GM18507 (cell line): ENCODE measurements at places on chromosomes 2 and 18.
A peak's percentile ranks its signal among the peaks of the same experiment; 100 is the strongest.

GRCh38 chr18:79380816-79381806, 14.6 kb upstream of the NFATC1 start:
- no peak for DNase-seq

DNA sequence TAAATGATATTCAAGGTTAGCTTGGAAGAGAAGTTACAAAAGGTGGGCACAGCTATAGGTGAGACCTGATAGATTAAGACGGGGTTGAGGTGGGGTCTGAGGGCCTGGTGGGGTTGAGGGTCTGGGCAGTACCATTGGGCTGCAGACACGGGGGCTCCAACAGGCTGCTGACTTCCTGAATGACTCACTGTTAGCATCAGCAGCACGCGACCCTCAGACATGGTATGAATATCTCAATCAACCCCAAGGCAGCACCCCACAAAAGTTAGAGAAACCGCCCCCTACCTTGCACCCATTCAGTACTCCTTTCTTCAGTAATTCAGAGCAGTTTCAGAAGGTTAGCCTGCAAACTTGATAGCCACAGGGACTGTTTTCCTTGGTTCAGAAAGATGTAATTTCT, 10.8 kb upstream of the NCK2 start:
- DNase-seq, result no peak

- DNase-seq, result no peak
These were observed 33.7 kb downstream of the ABI2 start for GRCh38 chr2:203361922-203362321.

DNA sequence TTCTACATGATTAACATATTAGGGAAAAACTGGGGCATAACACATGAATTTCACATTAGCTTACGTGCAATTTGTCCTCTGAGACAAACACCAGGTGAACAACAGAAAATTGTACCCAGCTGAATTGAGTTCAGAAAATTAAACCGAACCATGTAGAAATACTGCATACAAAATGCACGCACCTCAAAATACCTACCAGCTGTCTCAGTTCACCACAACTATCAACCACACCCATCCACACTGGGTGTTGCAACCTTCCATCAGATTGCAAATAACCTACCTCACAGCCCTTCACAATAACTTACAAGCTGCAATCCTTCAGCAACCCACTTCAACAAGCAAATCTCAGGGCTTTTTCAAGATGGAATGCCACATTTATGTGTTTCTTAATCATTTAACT, 55.9 kb downstream of the UNC50 start:
- DNase-seq, result no peak

DNA sequence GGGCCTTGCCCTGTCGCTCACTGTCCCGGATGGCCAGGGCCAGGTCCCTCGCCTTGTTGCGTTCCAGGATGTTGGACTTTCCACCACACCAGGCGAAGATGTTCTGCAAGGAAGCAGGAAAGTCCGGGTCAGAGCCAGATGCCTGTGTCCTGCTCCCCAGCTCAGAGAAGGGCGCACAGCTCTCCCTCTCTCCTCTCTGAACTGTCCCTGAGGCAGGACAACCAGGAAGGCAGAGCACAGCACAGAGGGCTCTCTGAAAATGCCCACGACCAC, 11.0 kb downstream of the CAPG start:
- DNase-seq, result no peak

DNA sequence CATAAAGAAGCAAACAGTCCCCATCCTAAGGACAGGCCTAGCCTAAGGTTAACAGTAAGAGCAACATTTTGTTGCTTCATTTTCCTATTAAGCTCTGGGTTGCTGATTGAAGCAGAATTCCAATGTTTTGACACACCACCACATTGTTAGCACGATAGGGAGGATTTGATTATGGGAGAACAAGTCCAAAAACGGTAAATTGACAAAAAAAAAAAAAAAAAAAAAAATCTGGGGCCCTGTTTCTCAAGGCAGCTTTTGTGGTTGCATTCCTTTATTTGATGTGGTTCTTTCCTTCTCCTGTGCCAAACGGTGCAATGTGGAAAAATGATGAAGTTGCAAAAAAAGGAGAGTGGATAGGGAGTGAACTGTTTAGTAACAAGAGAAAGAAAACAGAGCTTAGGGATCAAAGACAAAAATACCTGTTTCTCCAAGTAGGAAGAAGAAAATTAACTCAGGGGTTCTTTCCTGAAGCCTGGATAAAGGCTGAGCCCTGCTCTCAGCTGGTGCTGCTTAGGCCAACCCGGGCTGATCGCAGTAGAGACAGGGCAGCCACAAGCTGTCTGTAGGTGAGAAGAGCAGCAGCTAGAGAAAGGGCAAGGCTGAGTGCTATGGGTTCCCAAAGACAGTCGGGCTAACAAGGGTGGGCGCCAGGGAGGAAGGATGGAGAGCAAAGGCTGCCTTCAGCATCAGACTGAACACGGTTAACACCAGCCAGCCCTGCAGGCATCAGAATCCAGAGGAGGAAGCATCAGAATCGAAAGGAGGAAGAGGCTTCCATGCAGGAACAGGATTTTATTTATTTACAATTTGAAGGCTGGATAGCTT, 167.8 kb upstream of the FOSL2 start:
- DNase-seq, result no peak

- no peak for DNase-seq
These were observed 21.5 kb upstream of the NABP1 start for GRCh38 chr2:191656391-191656790.

DNA sequence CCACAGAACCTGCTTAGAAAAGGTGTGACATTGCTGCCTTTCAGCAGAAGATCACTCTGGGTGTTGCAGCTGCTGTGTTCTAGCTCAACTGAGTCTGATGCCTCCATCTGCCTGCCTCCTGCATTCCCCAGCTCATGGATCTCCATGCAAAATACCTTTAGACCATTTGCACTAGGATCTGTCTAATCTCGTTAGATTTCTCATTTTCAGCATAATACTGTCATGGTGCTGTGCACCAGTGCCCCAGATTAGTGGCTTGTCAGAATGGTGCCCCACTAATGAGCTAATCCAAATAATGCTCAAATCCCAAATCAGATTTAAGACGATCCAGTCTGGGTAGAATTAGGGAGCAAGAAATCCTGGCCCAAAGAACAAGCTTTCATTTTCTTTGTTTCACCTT, 284.4 kb upstream of the PARD3B start:
- DNase-seq, result no peak

DNA sequence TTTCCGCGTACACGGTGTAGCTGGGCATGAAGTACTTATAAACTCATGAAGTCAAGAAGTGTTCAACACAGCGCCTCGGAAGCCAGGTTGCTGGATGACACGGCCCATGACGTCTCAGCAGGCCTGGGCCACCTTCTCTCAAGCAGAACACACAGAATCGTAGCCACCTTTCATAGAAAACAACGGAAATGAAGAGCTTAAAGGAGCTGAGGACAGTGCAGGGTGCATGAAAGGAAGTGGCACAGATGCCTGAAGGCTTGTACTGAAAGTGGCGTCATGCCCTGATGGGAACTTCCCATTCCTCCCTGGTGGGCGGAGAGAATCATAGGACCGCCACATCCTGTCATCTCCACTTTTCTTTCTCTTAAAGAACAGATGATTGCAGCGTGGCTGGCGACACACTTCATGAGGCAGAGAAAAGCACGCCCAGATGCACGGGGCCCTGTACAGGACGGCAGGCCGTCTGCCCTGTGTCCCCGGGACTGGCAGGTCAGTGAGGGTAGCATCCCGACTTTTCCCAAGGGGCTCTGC, 31.1 kb downstream of the HDAC4 start:
- peak; percentile 69 for DNase-seq

- no peak for DNase-seq
These were observed 194.7 kb downstream of the BABAM2 start for GRCh38 chr2:28085201-28085600.

- DNase-seq, result no peak
These were observed 32.2 kb upstream of the RBM44 start for GRCh38 chr2:237766340-237766739.

GRCh38 chr2:152063325-152063924, 35.4 kb downstream of the CACNB4 start:
- DNase-seq, result no peak

DNA sequence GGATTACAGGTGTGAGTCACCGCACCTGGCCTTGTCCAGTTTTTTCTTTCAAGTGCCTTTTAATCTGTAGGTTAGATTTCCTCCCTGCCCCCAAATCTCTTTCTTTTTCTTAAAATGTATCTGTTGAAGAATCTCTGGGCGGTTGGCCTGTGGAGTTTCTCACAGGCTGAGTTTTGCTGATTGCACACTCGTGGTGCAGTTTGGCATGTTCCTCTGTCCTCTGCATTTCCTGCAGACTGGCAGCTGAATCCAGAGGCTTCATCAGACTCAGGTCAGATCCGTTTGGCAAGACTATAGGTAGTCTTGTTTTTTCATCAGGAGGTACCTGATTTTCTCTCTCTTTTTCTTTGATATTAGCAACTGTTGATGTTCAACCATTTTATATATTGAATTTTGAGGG, 5.5 kb downstream of the CASP10 start:
- DNase-seq, result no peak

DNA sequence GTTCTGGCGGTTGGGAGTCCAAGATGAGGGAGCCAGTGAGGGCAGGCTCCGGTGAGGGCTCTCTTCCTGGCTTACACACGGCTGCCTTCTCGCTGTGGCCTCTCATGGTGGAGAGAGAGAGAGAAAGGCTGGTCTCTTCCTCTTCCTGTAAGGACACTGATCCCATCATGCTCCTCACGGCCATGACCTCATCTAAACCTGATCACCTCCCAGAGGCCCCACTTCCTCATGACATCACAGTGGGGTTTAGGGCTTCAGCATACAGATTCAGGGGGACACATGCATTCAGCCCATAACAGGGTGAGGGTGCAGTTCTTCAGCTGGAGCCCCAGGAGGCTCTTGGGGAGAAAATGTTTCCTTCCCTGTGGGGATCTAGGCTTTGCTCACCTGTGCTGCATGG, 29.2 kb downstream of the AGAP1 start:
- no peak for DNase-seq

DNA sequence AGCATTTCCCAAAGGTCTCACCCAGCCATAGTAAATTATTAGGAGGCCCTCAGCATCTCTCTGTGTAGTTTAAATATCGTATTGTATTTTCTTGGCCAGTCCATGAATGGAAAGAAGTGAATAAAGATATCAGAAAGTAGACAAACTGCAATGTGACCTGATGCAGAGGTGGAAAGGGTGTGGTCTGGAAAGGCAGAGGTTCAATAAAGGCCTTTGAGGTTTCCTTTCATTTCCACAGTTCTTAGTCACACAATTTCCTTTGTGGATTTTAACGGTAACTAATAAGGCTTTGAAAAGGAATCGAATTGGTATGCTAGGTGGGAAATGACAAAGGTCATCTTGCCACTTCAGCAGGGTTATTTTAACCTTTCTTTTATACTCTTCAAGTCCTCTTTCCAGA, 20.1 kb upstream of the WIPF1 start:
- DNase-seq, result no peak

DNA sequence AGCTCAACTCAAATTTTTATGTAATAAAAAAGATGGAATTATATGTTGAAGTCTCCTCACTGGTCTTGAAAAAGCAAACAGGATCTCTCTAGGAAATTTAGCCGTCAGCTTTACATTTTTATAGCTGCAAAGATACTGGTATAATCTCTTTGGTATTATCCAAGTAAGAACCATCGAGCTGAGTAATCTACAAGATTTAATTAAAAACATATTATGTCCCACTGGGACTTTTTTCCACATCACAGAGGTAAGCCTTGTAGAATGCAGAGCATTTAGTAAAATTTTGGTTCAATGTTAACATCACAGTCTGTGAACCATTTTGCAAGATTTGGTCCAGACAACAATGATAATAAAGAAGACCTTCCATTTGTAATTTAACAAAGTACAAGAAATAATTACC, 162.6 kb upstream of the SLC39A10 start:
- no peak for DNase-seq

- DNase-seq, result no peak
These were observed 32.8 kb upstream of the TNS1 start for GRCh38 chr2:218035463-218036100.

- DNase-seq, result peak; percentile 15
These were observed 856.1 kb upstream of the ID2 start for GRCh38 chr2:7825591-7826312.

GRCh38 chr2:48425402-48425801, 104.6 kb upstream of the STON1 start:
- no peak for DNase-seq

DNA sequence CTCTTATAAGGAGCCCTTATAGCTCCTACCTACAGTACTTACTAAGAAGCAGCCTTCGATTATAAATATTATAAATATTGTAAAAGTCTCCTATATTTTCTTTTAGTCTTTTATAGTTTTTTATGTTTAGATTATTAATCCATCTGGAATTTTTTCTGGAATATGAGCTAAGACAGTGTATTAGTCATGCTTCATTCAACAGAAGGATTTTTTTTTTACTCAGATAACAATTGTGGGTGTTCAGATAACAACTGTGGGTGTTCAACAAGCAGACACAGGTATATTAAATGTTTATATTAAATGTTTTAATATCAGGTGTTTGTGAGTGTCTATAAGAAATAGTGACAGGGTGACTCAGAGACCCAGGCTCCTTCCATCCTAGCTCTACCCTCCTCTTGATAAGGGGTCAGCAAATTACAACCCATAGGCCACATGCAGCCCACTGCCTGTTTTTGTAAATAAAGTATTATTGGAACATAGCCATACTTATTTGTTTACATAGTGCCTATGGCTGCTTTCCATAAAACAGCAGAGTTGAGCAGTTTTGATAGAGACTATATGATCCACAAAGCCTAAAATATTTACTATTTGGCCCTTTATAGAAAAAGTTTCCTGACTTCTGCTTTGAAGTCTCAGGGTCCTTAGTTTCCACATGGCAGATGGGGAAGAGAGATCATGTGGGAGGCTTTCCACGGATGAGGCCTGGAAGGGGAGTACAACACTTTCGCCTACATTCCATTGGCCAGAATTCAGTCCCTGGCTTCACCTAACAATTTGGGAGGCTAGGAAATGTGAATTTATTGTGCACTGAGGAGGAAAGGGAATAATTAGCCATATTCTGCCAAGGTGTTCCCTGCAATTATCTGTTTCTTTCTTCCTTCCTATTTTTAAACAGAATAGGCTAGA, 4.3 kb upstream of the SPATS2L start:
- no peak for DNase-seq

DNA sequence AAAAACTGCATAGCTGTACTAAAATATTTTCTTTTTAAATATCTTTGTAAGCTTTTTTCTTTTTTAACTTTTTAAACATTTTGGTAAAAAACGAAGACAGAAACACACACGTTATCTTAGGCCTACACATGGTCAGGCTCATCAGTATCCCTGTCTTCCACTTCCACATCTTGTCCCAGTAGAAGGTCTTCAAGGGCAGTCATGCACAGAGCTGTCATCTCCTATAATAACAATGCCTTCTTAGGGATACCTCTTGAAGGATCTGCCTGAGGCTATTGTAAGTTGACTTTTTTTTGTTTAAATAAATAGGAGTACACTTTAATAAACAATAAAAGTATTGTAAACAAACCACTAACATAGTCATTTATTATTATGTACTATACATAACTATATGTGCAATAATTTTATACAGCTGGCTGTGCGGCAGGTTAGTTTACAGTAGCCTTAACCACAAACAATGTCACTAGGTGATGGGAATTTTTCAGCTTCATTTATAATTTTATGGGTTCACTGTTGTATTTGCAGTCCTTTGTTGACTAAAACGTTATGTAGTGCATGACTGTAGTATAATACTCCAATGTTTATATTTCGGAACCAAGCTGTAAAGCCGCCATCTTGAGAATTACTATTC, 124.4 kb downstream of the MAP4K4 start:
- DNase-seq, result no peak
